Urinary bladder (tissue), 4 donors: ENCODE measurements at places on chromosomes 16 and 17. TPM values are rescaled to one million over a fixed set of nuclear protein-coding genes. Genes with fewer than 3 reads are reported as not detected.

- no peak for DNase-seq
These were observed 474.3 kb upstream of the TOM1L1 start for GRCh38 chr17:54426296-54426886.

GRCh38 chr16:89657442-89658220, at the start of the genes CHMP1A and SPATA33:
TSS of gene CHMP1A (minus strand) at chr16:89657708. CDS start at chr16:89657588, 120 bp downstream.
TSS of gene SPATA33 (plus strand) at chr16:89657836. CDS start at chr16:89657912, 76 bp downstream.
- peak; percentile 45 for DNase-seq

GRCh38 chr17:72618001-72618509, 474.4 kb downstream of the SLC39A11 start:
- DNase-seq, result peak; percentile 80

Gene PITPNC1
- polyA plus RNA-seq, result 13.4 TPM
